ENCODE measurements at places on chromosomes 3 and 15.

- DNase-seq, result no peak
Measured at GRCh38 chr15:23869396-23869795, 182.3 kb upstream of the NDN start.

DNA sequence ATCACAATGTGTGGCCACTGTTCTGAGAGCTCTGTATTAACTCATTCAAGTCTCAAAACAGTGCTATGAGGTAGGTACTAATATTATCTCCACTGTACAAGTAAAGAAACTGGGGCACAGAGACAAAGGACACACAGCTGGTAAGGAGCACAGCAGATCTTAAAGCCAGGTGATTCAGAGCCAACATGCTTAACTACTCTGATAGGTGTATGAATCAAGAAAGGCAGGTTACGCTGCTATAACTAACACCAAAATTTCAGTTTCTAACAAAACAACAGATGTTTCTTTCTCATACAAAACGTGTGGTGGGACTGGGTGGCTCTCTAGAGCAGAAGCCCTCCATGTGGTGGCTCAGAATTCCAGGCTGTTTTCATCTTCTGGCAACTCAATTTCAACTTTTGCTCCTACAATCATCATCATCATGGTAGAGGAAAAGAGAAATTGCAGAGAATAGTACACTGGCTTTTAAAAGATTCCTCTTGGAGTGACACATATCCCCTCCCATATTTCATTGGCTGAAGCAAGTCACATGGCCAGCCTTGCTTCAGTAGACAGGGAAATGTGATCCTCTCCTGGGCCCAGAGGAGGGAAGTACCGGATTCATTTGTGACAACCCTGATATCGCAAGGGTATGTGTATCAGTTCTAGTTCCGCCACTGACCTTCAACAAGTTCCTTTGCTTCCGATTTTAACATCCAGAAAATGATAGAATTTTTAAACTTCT is 126.2 kb upstream of the PTX3 start:
- DNase-seq, result no peak

DNA sequence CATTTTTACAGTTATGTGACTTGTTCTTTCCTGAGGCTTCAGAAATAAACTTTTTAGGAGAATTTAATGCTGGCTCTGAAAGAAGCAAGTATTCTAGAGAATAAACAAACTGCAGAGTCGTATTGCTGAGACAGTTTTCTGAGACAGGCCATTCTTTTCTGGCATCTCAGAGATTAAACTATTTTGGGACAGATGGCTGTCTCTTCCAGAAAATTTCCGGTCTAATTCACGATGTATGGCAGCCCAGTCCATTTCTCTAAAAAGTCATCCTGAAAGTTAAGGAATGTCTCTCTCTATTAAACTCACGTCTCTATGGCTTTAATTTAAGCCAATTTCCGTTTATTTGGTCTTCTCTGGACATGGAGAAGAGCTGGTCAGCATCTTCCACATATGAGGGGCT is 208.6 kb downstream of the FEZF2 start:
- DNase-seq, result no peak

DNA sequence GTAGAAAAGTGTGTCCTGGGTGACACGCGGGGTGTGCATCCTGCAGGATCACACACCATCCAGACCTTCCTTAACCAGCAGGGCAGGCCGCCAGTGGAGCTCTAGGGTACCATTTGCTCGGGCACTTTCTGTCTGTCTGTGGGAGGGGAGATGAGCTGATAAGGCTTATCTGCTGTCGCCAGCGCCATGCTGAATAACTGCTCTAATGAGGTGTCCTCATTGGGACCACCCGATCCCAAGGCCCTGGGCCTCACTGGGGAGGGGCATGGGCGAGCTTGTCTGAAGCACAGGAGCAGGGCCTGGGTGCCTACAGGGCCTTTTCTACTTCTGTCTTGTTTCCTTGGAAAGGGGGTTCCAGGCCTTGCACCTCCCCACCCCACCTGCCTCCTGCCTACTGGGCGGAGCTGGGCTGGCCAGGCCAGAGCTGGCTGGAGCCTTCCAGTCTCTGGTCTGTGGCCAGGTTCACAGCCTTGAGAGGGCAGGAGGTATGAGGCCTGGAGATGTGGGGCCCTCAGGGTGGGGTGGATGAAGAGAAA is 2.5 kb upstream of the GATA2 start:
- no peak for DNase-seq

- no peak for DNase-seq
Measured at GRCh38 chr3:143565951-143566350, 282.3 kb downstream of the SLC9A9 start.

DNA sequence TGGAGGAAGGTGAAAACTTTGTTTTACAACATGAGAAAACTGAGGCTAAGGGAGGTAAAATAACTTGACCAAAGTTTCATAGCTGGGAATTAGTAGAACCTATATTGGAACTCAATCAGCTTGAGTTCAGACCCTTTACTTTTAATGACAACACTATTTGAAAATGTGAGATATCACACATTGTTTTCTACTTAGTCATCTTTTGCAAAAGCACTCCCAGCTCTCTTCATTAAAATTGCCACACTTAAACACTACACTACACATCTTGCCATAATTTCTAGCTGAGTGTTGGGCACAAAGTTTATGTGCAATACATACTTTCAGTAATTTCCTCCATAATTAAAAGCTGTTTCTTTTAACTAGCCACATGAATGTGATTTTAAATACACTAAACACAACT is 230.4 kb upstream of the DCBLD2 start:
- DNase-seq, result no peak

- no peak for DNase-seq
Measured at GRCh38 chr15:85150130-85150480, 168.4 kb downstream of the PDE8A start.

DNA sequence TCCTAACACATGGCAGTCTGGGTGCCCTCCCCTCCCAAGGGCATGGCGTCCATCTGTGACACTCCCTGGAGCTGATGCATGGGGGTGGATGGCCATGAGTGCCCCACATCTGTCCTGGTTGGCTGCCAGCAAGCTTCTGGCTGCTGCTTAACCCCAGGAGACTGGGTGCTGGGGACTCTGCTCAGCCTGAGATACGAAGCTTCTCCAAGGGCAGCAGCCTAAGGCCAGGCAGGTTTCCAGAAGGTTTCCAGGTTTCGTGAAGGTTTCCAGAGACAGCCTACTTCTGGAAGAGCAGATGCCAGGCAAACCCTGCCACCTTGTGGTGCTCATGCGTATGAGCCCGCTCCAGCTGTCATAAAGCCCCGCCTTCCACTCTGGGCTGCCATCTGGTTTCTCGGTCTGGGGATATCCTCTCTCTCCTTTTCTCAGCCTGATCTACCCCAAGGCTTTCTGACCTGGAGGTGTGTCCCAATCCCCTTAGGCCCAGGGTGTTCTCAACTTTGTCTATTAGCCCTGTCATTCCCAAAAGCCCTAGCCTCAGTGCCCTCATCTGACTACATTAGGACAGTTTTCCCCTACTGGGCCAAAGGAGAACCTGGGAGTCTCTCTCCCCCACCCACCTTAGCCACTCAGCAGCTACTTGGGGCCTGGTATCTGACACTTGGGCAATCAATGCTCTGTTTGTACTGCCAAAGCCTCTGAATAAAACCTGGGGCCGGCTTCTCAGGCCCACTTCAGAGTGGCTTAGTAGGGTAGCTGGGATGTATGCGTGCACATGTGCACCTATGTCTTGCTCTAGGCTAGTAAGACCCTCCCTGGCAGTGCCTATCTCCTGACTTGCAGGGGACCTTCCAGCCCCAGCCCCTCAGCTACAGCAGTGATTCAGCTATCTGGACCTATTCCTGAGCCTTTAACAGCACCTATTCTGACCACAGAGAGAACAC is 12.0 kb downstream of the MRPL46 start:
- DNase-seq, result no peak

- DNase-seq, result no peak
Measured at GRCh38 chr3:37173806-37174205, 576 bp downstream of the LRRFIP2 start.

GRCh38 chr3:8371960-8372463 is 129.6 kb upstream of the LMCD1 start:
- DNase-seq, result no peak

DNA sequence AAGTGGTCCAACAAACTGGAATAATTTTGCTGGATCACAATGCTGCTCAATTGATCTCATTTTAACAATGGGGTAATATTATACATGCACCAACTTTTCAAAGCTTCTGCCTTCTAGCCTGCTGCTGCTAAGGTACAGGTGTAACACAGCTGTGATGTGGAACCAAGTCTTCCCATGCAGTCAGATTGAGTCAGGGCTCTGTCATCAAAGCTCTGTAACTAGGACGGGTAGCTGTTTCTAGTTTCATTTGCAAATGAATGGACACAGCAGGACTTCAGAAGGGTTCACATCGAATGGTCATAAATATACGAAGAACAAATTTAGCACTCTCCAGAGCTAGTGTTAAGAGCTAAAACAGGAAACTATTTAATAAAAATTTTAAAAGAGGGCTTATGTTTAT is 189.2 kb downstream of the USP13 start:
- no peak for DNase-seq

GRCh38 chr3:168467115-168467714 is 371.5 kb upstream of the GOLIM4 start:
- DNase-seq, result no peak

GRCh38 chr3:11721479-11721878 is 77.8 kb upstream of the VGLL4 start:
- DNase-seq, result no peak

GRCh38 chr3:153840487-153840886 is 280.7 kb upstream of the ARHGEF26 start:
- no peak for DNase-seq

GRCh38 chr15:100595964-100596363 is 6.0 kb downstream of the LINS1 start:
- DNase-seq, result no peak

DNA sequence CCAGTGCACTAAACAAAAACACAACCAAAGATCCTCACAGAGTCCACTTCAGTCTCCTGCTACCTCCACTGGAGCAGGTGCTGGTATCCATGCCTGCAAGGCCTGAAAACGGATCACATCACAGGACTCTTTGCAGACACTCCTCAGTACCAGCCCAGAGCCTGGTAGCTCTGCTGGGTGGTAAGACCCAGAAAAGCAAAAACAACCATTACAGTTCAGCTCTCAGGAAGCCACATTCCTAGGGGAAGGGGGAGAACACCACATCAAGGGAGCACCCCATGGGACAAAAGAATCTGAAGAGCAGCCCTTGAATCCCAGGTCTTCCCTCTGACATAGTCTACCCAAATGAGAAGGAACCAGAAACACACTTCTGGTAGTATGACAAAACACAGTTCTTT is 52.5 kb upstream of the PFN2 start:
- DNase-seq, result no peak

DNA sequence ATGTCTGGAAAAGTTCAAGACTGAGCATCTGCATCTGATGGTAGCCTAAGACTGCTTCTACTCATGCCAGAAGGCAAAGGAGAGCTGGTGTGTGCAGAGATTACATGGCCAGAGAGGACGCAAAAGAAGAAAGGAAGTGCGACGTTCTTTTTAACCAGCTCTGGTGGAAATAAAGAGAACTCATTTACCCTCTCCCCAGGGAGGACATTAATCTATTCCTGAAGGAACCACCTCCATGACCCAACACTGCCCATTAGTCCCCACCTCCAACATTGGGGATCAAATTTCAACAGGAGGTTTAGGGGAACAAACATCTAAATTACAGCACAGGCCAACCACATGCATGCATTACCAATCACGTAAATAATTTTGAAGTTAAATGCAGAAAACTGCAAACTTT is 1.5 kb upstream of the NCK1 start:
- DNase-seq, result no peak

DNA sequence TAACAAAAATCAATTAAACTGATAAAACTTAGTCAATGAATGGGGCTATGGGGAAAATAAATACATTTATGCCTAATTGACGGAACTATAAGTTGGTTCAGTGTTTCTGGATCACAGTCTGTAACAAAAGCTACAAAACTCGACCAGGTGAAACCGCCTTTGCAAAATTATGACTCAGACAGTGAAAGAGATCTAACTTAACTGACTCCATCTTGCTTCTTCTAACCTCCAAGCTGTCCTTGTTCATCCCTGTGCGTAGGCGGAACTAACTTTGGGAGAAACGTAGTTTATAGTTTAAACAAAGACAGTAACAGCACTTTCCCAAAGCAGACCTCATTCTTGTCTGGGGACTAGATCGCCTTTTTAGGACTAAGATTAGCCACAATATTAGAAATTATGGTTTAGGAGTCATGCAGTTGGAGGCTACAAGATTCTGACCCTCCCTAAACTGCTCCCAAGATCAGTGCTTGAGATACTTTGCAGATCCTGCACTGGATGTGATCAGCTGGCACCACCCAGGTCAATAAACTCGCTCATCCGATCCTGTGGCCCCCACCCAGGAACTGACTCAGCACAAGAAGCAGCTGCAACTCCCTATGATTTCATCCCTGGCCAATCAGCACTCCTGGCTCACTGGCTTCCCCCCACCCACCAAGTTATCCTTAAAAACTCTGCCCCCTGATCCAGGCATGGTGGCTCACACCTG is 7.2 kb upstream of the MFGE8 start:
- no peak for DNase-seq

DNA sequence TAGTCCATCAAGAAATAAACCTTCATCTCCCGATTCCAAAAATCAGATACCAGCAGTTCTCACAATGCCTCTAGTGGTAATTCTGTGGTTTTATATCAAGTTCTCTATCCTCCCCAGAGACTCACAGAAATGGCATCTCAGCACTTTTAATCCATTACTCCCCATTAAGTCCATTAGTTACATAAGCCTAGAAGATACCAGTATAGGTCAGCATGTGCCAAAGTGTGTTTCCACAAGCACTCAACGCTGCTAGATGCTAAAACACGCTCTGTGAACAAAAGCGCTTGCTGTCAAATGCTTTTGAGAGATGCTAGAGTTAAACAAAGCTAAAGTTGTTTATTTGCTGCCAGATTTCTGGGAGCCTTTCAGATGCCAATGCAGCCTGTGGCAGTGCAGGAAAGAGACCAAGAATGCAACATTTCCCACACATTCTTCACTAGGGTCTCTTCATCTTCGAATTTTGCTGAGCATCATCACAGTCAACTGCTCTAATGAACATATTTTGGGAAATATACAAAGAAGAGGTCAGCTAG is 918.8 kb upstream of the CFAP20DC start:
- DNase-seq, result no peak

GRCh38 chr15:63274427-63274826 is 3.0 kb upstream of the APH1B start:
- no peak for DNase-seq
